ENCODE measurements at places on chromosomes 6 and 20. TPM values are rescaled to one million over a fixed set of nuclear protein-coding genes. Genes with fewer than 3 reads are reported as not detected.

GRCh38 chr6:26299286-26300042, 65.5 kb upstream of the BTN3A2 start:
- H3K27me3 ChIP-seq = no peaks in the 10 kb centered on the region
- no peak overlapping the region for H3K4me3 ChIP-seq
- peaks cover 25% of the 10 kb centered on the region for H3K4me1 ChIP-seq

DAAM2 gene
- not detected for total RNA-seq

GUCA1A gene
- not detected for total RNA-seq

CBFA2T2 gene
- total RNA-seq = 9.7 TPM

- no peaks in the 10 kb centered on the region for H3K27me3 ChIP-seq
- no peaks in the 10 kb centered on the region for H3K36me3 ChIP-seq
- H3K27ac ChIP-seq = no peak overlapping the region
Observed at GRCh38 chr6:127486934-127487333, 27.7 kb upstream of the KIAA0408 start.

DNA sequence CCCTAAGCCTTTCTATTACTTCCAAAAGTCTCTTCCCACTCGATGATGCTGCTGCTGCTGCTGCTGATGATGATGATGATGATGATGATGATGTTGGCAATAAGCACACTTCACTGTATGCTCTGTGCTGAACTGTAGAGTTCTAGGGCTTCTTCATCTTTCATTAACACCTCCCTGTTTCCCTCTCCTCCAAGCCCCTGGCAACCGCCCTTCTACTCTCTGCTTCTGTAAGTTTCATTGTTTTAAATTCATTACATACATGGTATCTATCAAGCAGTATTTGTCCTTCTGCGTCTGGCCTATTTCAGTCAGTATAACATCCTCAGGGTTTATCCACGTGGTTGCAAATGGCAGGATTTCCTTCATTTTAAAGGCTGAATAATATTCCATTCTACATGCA, 100.2 kb downstream of the THBS2 start:
- H3K4me3 ChIP-seq = no peak overlapping the region
- H3K4me1 ChIP-seq = no peaks in the 10 kb centered on the region
- no peak for DNase-seq
- no peaks in the 10 kb centered on the region for H3K27me3 ChIP-seq

ELOVL4 gene
- 1.6 TPM for total RNA-seq

DNA sequence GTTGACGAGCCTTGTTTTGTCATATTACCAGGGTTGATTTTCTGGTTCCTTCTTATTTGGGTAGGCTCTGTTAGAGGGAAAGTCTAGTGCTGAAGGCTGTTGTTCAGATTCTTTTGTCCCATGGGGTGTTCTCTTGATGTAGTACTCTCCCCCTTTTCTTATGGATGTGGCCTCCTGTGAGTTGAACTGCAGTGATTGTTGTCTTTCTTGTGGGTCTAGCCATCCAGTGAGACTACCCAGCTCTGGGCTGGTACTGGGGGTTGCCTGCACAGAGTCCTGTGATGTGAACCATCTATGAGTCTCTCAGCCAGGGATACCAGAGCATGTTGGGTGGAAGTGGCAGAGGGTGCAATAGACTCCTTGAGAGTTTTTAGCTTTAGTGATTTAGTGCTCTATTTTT, 680.6 kb downstream of the RFPL4B start:
- no peak for DNase-seq
- no peak overlapping the region for H3K4me3 ChIP-seq
- no peaks in the 10 kb centered on the region for H3K36me3 ChIP-seq
- no peaks in the 10 kb centered on the region for H3K4me1 ChIP-seq

PAK5 gene
- total RNA-seq = not detected

- no peak overlapping the region for H3K27ac ChIP-seq
- H3K4me3 ChIP-seq = no peak overlapping the region
- no peaks in the 10 kb centered on the region for H3K36me3 ChIP-seq
- H3K4me1 ChIP-seq = no peaks in the 10 kb centered on the region
- H3K27me3 ChIP-seq = no peaks in the 10 kb centered on the region
Observed at GRCh38 chr6:144232832-144233230, 52.3 kb upstream of the UTRN start.

GRCh38 chr6:11712760-11713159, 65.8 kb downstream of the ADTRP start:
- no peaks in the 10 kb centered on the region for H3K27me3 ChIP-seq
- no peak for DNase-seq
- H3K4me1 ChIP-seq = no peaks in the 10 kb centered on the region
- no peak overlapping the region for H3K27ac ChIP-seq
- no peaks in the 10 kb centered on the region for H3K36me3 ChIP-seq

DNA sequence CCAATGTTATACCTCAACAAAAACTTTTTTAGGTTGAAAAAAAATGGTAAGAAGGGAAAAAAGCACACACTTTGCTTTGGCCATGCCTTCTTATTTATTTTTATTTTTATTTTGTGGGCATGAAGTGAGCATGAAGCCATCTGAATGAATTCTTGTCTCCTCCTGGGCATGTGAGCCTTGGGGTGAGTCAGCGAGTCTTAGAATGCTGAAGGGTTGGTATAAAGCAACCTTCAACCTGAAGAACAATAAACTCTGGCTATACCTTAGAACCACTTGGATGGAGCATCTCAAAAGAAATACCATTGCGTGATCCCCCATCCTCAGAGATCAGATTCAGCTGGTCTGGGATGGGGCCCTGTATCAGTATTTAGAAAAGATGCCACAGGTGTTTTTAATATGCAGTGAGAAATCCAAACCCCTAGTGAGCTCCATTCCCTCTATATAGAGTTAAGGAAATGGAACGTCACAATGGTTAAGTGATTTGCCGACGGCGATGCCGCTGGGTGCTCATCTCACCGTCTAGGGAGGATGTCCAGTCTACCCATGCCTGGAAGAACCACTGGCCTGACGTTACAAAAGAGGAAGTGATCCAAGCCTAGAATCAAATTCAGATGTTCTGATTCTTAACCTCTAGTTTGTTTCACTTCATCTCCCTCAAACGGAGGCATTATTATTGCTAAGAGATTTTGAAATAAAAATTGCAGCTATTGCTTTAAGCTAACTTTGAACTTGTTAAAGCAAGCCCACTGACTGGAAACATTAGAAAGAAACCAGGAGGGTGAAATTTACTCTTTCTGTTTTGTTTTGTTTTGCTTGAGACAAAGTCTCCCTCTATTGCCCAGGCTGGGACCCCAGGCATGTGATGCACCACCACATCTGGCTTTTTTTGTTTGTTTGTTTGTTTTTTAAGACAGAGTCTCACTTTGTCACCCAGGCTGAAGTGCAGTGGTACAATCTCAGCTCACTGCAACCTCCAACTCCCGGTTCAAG, 67.1 kb downstream of the EDN1 start:
- DNase-seq = no peak
- no peaks in the 10 kb centered on the region for H3K4me1 ChIP-seq
- no peaks in the 10 kb centered on the region for H3K27me3 ChIP-seq
- H3K27ac ChIP-seq = no peak overlapping the region

DNA sequence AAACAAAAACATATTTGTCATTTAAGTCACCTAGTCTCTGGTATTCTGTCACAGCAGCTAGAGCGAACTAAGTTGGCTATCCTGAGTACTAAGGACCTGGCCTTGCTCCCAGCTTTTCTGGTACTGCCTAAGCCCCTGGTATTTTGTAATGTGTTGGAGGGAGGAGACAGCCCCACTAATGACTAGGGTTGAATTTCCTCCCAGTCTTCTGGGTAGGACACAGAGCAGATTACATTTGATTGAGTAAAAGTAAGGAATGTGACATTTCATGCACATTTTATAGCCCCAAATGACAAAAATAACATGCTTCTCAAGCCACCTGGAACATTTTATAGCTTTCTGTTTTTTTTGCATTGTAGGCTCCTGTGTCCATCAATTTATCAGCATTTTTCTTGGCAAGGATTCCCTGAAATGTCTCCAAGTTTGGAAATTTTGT, 47.9 kb upstream of the DDR1 start:
- no peak overlapping the region for H3K27ac ChIP-seq
- H3K4me1 ChIP-seq = no peaks in the 10 kb centered on the region
- no peak overlapping the region for H3K4me3 ChIP-seq
- H3K27me3 ChIP-seq = no peaks in the 10 kb centered on the region
- no peak for DNase-seq

DNA sequence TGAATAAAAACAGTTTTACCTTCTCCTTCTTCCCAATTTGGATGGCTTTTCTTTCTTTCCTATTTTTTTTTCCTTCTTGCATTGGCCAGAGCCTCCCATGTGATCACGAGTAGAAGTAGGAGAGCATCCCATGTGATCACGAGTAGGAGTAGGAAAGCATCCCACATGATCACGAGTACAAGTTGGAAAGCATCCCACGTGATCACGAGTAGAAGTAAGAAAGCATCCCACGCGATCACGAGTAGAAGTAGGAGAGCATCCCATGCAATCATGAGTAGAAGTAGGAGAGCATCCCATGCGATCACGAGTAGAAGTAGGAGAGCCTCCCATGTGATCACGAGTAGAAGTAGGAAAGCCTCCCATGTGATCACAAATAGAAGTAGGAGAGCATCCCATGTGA, 218.6 kb downstream of the DLL1 start:
- no peak for DNase-seq
- no peaks in the 10 kb centered on the region for H3K36me3 ChIP-seq
- no peak overlapping the region for H3K4me3 ChIP-seq
- peaks cover 19% of the 10 kb centered on the region for H3K27me3 ChIP-seq
- no peaks in the 10 kb centered on the region for H3K4me1 ChIP-seq

TFAP2B gene
- not detected for total RNA-seq

BCKDHB gene
- total RNA-seq = 9.9 TPM

- no peak overlapping the region for H3K27ac ChIP-seq
- no peaks in the 10 kb centered on the region for H3K36me3 ChIP-seq
- no peak overlapping the region for H3K4me3 ChIP-seq
- H3K27me3 ChIP-seq = no peaks in the 10 kb centered on the region
Observed at GRCh38 chr6:32847004-32847403, 3.2 kb upstream of the PSMB8 start.

NRSN1 gene
- total RNA-seq = not detected

GRCh38 chr6:162474722-162475121, 252.8 kb downstream of the PRKN start:
- no peak for DNase-seq
- 0 out of 2 replicates have a peak, but pooled peaks cover 5% of the 10 kb centered on the region for H3K27me3 ChIP-seq
- no peaks in the 10 kb centered on the region for H3K4me1 ChIP-seq

- H3K27ac ChIP-seq = no peak overlapping the region
- no peaks in the 10 kb centered on the region for H3K4me1 ChIP-seq
- H3K27me3 ChIP-seq = no peaks in the 10 kb centered on the region
- H3K36me3 ChIP-seq = no peaks in the 10 kb centered on the region
- DNase-seq = no peak
Observed at GRCh38 chr6:111766201-111766857, 106.9 kb downstream of the FYN start.

DNA sequence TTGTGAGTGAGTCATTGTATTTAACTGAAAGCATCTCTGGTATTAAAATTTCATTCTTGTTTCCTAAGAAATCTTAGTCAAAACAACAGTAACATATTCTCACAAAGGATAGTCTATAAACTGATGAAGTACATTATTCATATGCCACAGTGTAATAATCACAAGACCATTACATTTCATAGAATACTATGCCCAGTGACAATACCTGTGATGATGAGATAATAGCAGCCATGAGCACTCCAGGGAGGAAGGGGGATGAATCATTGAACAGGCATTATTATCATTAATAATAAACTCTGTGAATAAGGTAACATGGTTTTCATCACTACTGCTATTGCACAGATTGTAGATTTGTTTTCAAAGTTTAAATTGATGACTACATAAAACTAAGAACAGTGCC, 667.9 kb downstream of the EPM2A start:
- H3K4me3 ChIP-seq = no peak overlapping the region
- H3K27me3 ChIP-seq = no peaks in the 10 kb centered on the region
- peak overlapping the region; percentile 44 for H3K27ac ChIP-seq
- DNase-seq = peak; percentile 61

GRCh38 chr6:120378582-120379220, 955.6 kb downstream of the TBC1D32 start:
- H3K36me3 ChIP-seq = no peaks in the 10 kb centered on the region
- no peak overlapping the region for H3K27ac ChIP-seq
- H3K27me3 ChIP-seq = no peaks in the 10 kb centered on the region
- no peaks in the 10 kb centered on the region for H3K4me1 ChIP-seq
- peak; percentile 70 for DNase-seq
- no peak overlapping the region for H3K4me3 ChIP-seq

DNA sequence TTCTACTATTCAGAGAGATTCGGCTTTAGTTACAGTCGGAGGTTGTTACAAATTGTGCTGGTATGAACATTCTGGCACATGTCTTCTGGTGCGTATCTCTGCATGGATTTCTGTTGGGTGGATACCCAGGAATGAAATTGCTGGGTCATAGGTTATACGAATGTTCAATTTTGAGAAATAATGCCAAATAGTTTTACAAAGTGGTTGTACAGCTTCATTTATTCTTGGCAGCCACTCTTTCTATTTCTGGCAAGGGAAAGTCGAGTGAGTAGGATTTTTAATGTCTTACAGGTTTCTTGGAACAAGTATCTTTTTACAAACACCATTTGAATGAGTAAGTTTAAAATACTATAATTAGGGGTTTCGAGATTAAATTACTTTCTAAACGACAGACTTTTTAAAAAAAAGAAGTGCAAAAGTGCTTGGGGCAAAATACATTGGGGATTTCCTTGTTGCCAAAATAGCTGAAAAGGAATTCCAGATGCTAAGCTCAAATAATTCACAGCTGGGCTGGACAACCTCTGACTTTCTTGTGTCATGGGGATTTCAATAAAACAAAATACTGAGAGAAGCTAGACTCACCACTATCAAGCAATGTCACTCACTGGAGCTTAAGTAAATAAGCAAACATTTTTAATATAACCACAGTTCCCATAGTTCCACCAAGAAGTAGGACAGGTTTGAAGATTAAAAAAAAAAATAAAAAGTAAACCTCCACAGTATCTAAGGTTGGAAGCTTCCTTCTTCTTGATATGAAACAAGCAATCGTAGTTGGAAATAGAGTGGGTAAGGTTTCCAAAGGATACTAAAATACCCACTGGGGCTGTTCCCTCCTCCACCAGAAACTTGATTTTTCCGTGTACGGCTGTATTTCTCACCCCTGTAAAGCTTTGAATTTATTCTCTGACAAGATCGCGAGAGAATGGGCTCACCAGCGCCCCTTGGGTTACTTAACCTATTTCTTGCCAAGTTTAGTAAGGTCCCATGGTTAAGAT, 21.6 kb upstream of the GFOD1 start:
- H3K27ac ChIP-seq = no peak overlapping the region
- H3K27me3 ChIP-seq = no peaks in the 10 kb centered on the region
- H3K36me3 ChIP-seq = no peaks in the 10 kb centered on the region
- H3K4me3 ChIP-seq = no peak overlapping the region
- H3K4me1 ChIP-seq = peaks cover 17% of the 10 kb centered on the region

DNA sequence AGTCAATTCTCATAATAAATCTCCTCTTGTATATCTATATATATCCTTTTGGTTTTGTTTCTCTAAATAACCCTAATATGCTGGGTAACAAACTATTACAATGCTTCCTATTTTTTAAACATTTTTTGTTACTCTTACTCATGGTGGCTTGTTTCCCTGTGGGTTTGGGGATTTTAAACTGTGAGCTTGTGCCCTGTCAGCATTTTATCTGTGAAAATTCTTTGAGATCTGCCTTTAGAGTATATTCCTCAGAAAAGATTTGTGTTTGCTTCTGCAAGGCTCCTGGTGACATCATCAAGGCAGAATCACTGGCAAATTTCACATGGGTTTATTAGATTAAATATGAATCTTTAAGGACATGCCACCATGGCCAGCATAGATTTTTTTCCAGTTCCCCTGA, 273.6 kb downstream of the LRFN2 start:
- DNase-seq = no peak
- peaks cover 12% of the 10 kb centered on the region for H3K27me3 ChIP-seq
- no peaks in the 10 kb centered on the region for H3K36me3 ChIP-seq
